ENCODE measurements at places on chromosomes 7 and 10.

DNA sequence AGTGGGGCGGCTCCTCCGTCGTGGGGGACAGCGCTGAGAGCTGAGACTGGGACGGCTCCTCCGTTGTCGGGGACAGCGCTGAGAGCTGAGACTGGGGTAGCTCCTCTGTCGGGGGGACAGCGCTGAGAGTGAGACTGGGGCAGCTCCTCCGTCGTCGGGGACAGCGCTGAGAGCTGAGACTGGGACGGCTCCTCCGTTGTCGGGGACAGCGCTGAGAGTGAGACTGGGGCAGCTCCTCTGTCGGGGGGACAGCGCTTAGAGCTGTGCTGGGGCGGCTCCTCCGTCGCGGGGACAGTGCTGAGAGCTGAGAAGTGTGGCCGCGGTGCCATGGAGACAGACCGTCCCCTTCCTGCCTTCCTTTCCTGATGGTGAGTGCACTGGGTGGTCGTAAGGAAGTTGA is 136.4 kb downstream of the DYNC2I1 start:
- no peak for DNase-seq

DNA sequence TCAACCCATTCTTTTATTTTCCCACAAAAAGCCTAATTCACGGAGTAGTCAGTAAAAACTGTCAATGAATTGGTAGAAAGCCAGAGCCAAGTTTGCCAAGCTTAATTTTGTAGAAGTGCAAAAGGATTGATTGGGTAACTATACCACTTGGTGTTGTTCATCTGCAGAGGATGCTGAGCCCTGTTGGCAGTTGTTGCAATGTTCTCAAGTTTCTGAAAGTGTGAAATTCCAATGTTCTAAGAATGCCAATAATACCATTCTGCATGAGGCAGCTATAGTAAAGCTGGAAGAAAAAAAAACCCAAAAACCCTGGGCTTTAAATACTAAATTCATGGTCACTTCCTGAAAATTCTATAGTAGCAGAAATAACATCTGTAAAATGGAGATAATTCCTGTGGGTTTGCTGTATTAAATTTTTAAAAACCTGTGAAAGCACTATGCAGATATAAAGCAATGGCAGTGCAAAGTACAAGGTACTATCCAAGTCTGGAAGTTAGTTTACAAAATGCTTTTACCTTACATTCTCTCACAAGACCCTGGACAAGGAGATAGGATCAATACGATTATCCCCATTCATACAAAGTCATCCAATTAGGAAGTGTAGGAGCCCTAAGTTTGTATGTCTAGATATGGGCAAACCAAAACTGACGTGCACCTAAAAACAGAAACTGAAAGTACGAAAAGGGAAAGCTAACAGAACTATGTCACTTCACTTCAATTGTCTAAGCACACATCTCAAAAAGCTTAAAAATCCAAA is 6.0 kb upstream of the PON1 start:
- DNase-seq: peak; percentile 44

DNA sequence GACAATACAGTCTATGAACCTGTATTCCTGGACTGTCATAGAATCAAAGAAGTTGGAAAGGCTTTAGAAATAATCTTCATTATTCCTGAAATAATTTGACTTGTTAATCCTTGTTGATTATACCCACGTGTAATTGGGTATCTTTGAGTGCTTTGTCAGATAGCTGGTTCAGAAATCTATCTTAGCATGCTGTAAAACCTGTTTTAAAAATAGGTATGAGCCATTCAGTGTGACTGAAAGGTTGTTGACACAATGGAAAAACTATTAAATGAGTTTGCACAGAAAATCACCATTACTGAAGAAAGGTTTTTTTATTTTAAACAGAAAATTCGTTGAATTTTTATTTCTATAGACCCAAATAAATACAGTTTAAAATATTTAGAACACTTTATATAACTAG is 38.7 kb downstream of the PHTF2 start:
- DNase-seq: no peak

- no peak for DNase-seq
Observed at GRCh38 chr7:2072042-2072441, 160.7 kb downstream of the MAD1L1 start.

GRCh38 chr7:117448655-117449054 is 21.4 kb upstream of the ASZ1 start:
- DNase-seq: no peak

DNA sequence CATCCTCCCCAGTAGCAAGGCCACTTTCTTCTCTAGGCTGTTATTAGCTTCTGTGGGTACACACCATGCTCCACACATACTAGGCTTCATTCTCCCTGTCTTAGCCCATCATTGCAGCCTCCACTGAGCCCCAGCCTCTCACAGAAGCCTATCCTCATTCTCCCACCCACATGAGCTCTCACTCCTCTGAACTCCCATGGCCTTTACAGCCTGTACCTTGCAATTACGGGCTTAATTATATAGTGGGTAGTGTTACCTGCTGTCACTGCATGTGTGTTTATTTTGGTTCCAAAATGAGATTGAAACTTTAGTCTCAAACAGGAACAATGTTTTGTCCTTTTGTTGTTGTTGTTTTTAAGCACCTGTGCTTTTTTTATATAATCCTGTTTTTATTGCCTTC is 460.0 kb downstream of the KCNMA1 start:
- no peak for DNase-seq

DNA sequence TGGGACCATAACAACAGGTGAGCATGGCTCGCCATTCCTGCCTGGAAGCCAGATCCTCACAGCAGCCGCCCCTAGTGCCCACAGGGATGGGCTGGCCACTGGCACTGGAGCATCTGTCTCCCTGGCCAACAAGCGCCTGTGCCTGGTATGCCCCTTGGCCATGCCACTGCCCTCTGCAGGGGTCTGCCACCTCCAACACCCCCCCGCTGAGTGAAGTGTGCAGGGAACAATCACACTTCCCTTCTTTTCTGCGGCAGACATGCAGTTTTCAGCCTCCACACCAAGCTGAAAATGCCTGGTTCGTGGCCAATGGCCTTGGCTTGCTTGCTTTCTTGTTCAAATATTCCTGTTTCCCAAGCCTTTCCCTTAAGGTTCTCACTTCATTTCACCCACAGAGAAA is 50.7 kb downstream of the HSPA12A start:
- no peak for DNase-seq

- no peak for DNase-seq
Observed at GRCh38 chr7:99003419-99003818, 125.1 kb downstream of the TRRAP start.
